DMS79 treated with DMSO at 0.1 percent for 48 hours (cell line): ENCODE measurements at places on chromosomes 16 and 17.
A peak's percentile ranks its signal among the peaks of the same experiment; 100 is the strongest.

- DNase-seq = no peak
Observed at GRCh38 chr17:30237296-30238002, 2.0 kb upstream of the SLC6A4 start.

DNA sequence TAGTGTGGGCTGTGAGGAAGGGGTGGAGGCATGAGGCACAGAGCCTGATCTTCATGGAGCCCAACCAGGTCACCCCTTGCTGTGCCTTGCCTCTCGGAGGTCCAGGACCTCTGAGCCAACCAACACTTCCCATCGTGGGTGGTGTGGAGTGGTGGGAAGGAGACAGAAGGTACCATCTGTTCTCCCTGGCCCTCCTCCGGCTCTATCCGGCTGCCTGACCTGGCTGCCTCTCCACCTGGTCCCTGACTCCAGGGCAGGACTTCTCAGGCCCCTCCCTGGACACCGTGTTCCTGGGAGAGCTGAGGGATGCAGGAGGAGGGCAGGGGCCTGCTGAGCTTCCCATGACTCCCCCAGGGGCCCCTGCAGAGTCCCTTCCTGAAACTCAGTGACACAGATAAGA, 3.9 kb downstream of the PDK2 start:
- no peak for DNase-seq

GRCh38 chr16:20875355-20875650, 24.9 kb downstream of the DCUN1D3 start:
- no peak for DNase-seq

DNA sequence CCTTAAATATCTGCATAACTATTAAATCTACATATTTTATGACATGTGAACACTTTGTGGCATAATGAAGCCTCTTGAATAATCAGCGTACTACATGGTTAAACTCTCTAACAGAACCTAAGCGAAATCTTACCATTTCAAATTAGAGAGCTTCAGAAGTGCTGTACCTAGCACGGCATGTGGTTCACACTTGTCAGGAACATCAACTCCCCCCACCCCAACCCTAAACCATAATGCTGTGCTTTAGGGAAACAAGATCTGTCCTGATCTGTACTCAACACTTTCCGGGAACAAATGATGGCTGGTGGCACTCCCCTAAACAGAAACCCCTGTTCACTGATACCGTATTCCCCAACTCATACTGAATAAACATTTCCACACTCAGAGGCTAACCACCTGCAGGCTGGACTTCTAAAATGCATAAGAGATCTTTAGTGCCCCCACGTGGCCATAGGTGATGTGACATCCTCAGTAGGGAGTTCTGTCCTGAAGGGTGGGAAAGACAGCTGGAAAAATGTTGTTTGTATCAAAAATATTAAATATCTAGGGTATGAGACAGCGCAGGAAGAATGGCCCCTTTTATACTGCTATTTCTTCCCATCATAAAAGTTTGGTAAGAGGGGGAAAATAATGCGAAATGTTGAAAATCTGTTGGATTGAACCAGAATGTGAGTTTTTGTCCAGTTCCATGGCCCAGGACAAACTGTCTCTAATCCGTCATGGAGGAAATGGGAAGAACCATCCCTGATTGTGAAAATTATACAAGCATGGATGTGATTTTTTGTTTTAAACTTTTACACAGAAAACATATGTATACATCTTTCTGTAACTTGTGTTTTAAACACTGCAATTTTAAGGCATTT, 88.6 kb downstream of the USP31 start:
- peak; percentile 72 for DNase-seq

GRCh38 chr17:80709090-80709695, 164.6 kb downstream of the RPTOR start:
- DNase-seq = no peak

GRCh38 chr17:43341715-43342588, 56.8 kb upstream of the ARL4D start:
- peak; percentile 54 for DNase-seq

DNA sequence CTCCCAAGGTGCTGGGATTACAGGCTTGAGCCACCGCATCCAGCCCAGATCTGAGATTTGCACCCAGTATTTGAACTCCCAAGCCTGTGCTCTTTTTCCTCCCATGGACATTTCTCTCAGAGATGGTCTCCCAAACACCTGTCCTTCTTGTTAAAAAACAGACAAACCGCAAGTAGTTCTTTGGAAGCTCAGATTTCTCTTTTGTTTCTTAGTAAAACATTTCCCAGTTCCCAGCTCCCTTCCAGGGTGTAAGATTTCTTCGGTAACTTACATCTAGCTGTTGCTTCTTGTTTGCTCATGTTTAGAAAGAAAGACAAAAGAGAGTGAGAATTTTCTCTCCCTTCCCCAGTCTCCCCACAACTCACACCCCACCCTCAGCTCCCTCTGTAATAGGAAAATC, 36.2 kb downstream of the IL4R start:
- no peak for DNase-seq

GRCh38 chr17:81576621-81577277, 24.6 kb upstream of the FAAP100 start:
- DNase-seq = peak; percentile 26

DNA sequence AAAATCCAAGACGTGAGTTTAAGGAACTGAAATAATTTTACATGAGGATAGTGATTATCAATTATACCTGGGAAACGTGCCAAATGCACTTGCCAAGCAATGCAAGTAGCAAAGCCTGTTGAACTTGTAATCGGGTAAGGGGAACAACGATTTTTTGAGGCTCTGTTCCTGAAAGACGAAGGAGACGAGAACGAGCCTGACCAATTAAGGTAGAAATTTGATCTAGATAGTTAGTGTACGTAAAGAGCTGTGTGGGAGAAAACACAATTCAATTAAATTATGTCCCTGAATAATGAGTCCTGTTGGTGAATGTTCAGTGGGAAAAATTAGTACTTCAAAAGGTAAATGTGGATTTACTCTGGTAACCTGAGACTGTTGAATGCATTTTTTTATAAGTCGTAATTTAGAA, 17.7 kb upstream of the KCTD5 start:
- peak; percentile 58 for DNase-seq

- DNase-seq = peak; percentile 80
Observed at GRCh38 chr17:33940769-33941370, 314.2 kb upstream of the CCL2 start.

DNA sequence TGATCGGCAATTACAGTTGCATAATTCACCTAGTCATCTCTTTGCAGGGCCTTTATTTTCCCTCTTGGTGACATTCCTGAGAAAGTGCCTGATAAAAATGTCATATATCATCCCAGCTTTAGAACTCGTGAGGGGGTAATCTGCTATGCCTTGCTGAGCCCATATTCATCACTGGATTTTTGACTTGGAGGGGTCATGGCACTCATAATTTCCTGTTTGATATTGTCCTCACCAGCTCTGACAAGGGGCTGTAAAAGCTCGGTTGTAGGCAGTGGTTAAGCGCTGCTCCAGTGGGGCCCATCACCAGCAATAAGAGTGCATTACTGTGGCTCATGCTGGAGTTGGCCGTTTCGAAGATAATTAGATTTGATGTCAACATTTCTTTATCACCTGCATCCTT, 227.3 kb downstream of the IRX3 start:
- DNase-seq = no peak

DNA sequence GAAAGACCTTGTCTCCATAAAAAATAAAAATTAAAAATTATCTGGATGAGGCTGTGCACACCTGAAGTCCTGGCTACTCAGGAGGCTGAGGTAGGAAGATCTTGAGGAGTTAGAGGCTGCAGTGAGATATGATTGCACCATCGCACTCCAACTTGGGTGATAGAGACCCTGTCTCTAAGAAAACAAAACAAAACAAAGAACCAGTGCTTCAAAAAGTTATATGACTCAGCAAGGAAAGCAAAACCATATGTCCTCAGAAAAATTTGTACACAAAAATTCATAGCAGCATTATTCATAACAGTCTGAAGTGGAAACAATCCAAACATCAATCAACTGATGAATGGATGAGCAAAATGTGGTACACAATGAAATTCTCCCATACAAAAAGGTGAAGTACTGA, 48.9 kb downstream of the SLFN5 start:
- no peak for DNase-seq

DNA sequence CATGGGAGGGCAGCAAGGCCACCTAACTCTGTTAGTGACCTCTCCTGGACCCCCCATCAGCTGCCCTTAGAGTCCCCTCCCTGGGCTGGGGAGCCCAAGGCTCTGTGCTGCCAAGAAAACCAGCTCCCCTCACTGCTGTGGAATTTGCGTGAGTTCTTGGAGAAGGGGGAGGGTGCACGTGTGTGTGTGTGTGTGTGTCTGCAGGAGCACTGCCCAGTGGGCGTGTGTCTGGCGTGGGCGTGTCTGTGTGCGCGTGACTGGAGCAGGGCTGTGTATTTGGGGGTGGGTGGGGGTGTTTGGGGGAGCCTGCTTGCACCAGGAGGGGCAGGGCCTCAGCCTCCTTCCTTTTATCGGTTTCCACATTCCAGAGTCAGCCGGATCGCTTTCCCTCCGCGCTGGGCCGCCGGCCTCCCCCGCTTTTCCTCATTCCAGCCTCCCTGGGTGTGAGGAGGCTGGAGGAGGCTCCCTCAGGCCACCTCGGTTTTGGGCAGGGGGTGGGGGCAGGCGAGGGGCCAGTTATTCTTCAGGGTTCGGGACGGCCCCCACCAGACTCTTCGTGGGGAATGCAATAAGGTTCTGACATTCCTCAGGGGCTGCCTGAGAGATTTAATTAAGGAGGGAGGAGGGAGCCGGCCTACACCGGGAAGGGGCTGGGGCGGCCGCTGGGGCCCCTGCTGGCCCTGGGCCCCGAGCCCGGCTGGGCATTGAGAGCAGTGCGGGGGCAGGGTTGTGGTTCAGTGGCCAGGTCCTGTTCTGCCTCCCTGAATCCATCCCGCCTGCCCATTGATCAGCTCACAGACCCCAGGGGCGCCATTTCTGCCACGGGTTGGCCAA, 2.5 kb downstream of the VASN start:
- DNase-seq = no peak

DNA sequence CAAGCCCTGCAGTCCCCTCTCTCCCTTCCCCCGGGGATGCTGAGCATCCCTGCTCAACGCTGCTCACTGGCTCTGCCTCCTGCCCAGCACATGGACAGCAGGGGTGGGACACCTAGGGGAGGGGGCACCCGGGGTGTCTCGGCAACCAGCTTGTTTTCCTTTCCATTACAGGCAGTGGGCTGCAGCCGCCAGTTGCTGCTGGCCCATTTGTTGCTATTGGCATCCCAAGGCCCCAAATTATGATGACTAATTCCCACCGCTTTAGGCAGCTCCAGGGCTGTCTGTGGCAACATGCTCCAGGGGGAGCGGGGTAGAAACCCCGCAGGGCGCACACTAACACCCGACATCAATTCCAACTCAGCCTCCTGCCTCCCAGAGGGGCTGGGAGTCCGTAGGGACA, 4.9 kb downstream of the SDK2 start:
- no peak for DNase-seq

DNA sequence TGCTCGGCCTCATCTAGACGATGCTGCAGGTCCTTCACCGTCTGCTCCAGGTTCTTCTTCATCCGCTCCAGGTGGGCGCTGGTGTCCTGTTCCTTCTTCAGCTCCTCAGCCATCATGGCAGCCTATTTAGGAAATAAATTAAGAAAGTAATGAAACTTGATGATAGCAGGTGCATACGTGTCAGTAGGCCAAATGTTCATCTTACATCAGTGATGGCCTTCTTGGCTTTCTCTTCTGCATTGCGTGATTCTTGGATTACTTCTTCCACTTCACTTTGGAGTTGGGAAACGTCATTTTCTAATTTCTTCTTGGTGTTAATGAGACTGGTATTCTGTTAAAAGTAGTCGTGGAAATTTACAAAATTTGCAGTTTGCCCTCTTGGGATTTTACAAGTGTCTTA, 20.1 kb upstream of the MYH13 start:
- no peak for DNase-seq

DNA sequence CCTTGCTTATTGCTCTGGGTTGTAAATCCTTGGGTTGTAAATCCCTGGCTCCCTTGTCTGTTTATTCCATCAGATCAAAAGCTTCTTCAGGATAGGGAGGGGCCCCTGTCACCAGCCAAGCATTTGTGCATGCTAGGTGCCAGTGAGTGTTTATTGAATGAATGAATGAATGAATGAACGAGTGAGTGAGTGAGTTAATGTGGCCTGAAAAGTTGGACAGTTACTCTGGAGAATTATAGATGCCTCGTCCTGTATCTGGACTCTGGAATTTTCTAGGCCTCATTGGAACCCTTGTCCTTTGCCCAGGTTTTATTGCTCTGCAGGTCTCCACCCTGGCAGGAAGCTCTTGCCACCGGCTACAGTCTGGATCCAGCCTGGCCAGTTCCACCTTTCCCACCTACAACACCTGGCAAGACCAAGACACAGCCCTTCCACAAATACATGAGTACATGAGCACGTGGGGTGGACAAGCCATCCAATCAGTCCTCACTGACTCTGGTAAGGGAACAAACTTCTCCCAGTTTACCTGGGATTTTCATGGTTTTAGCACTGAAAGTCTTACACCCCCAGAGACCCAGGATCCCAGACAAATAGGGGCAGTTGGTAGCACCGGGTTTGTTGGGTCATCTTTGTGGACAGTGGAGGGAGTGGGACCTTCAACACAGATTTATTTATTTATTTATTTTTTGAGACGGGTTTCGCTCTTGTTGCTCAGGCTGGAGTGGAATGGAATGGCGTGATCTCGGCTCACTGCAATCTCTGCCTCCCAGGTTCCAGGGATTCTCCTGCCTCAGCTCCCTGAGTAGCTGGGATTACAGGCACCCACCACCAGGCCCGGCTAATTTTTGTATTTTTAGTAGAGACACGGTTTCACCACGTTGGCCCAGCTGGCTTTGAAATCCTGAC, 14.7 kb upstream of the CDH1 start:
- DNase-seq = no peak

- no peak for DNase-seq
Observed at GRCh38 chr17:17298108-17298507, 5.1 kb upstream of the NT5M start.

DNA sequence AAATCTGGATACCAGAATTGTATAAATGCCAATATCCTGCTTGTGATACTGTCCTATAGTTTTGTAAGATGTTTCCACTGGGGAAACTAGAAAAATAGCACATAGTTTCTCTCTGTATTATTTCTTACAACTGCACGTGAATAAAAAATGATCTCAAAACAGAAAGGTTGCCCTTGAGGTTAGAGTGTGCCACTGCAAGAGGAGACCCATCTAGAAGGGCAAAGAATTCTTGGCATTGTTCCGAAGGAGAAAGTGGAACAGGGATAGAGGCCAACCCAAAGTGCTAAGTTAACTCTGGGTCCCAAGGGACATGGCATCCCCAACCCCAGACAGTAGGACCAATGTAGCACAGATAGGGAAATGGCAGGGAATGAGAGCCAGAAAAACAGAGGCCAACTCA, 477.5 kb upstream of the HSBP1 start:
- no peak for DNase-seq
